ENCODE measurements at places on chromosomes 7 and 10.

GRCh38 chr10:17157024-17157423, 27.4 kb upstream of the CUBN start:
- DNase-seq: no peak

GRCh38 chr10:122949296-122949695, 4.7 kb downstream of the C10orf88 start:
- DNase-seq: no peak

- no peak for DNase-seq
Measured at GRCh38 chr7:139811066-139811465, 18.0 kb upstream of the TBXAS1 start.

- no peak for DNase-seq
Measured at GRCh38 chr10:61068471-61068870, 124.5 kb upstream of the RHOBTB1 start.

DNA sequence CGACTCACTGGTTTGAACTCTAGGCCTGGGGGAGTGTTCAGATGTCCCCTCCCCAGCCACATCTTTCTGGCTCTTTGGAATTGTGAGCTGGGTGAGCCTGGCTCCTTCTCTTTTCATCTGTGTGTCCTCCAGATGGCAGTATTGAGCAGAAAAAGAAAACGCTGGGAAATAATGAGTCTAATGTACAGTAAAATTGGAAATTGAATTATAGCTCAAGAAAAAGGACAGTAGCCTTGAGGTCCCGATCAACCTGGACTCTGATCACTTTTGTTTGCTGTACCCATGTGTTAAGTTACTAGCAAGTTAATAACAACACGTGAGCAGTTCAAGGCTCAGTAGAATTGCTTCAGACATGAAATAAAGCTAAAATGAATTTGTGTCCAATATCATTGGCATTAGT, 77.9 kb downstream of the SNX10 start:
- no peak for DNase-seq

GRCh38 chr7:47427051-47427643, 154.8 kb downstream of the TNS3 start:
- DNase-seq: no peak

GRCh38 chr10:11297136-11297535, 279.5 kb downstream of the CELF2 start:
- no peak for DNase-seq

- no peak for DNase-seq
Measured at GRCh38 chr10:96306516-96306915, 2.3 kb downstream of the DNTT start.

DNA sequence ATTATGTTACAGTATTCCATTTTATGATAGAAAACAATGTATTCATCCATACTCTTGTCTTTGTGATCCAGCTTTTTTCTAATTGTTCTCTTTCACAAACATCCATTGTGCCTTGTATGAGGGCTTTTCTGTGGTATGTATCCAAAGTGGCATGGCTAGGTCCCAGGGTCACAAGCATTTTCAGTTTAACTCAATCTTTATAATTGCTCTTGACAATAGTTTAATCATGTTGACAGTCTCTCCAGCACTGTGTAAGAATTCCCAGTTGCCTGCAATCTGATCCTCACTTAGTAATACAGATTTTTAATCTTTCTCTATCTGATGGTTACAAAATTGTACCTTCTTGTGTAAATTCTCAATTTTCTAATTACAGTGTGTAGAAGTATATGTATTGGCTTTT, 533.4 kb downstream of the NEBL start:
- DNase-seq: no peak

- no peak for DNase-seq
Measured at GRCh38 chr7:95198863-95199262, 125.5 kb downstream of the PON1 start.

DNA sequence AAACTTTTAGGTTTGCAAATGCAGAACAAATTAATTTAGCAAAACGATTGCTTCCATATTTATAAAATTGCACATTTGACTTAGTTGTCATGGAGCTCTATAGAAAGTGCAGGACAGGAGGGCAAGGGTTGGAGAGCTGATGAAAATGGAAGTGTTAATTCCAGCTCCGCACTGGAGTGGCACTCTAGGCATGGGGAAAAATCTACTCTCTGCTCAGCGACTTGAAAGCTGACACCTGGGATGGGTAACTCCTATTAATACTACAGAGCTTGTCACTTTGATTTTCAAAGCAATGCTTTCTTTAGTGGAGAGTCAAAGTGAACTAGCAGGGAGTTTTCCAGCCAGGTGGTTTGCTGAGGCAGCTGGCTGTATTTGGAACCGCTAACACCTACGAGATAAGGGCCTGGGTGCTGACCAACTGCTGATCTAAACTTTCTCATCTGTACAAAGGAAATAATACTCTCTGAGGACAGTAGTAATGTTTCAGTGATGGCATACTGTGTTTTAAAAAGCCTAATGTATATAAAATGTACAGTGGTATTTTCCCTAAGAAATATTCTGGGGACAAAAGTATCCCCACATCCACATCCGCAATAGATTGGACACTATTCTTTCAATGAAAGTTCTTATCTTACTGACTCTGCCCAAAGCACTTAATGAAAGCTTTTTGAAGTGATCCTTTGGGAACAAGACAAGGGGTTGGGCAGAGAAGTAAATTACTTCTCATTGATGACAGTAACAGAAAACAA, 444.3 kb downstream of the GPAM start:
- DNase-seq: no peak

DNA sequence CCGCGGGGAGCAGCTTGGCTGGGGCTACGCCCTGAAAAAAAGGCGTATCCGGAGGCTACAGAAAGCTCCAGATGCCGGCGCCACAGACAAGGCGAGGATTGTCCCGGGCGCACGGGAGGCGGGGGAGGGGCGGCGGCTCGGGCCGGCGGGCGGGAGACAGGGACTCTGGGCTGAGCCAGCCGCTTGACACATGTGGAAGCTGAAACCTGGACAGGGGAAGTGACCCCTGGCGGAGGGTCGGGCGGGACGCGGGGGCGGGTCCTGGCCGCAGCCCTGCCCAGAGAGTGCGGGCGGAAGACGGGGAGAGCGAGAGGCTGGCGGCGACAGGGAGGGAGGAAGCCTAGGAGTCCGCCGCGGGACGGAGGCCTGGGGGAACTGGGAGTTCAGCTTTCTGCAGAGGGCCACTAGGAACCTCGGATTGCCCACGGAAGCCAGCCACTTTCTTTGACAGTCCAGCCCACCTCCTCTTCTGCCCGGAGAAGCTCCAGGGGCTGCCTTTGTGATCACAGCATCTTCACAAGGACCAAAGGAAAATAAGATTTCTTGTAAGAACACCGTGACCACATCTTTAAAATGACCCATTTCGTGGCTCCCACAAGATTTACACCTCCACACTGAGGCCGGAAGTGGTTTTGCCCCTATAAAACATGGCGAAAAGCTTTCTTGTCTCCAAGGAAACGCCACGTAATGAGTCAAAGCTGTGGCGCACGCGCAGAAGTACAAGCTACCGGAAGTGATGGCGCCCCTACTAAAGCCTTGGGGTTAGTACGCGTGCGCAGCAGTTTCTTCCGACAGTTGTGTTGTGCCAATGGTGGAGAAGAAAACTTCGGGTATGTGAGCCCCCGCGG, at the start of the genes PLOD3 and ZNHIT1:
Gene PLOD3 (minus strand): TSS at position 194 of the 848 bp plus-strand sequence. CDS start 307 bp downstream, outside the sequence.
Gene ZNHIT1 (plus strand): TSS at position 778 of the 848 bp plus-strand sequence. CDS start 31 bp downstream, at position 809.
- peak; percentile 86 for DNase-seq

DNA sequence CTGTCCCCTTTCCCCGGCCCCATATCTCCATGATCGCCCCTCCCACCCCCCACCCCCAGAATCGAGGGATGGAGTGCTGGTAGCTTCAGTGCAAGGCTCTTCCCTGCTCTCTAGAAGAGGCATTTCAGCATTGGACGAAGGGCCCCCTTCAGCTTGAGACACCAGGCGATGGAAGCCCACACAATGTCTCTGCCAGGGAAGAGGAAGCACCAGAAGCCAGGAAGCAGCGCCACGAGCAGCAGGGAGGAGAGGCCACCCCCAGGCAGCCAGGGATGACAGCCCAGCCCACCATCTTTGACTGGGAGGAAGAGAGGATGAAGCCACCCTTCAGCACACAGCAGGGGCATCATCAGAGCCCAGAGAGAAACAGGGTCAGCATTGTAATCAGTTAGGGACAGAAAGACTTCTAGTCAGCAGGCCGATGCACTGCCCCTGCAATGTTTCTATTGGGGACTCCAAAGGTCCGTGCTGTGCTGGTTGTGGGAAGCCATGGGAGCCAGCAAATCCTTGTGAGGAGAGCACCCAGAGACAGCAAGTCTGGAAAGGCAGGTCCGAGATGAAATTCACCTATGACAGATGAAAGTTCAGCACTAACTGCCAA, 15.7 kb downstream of the TMEM72 start:
- DNase-seq: no peak

- DNase-seq: no peak
Measured at GRCh38 chr7:135205850-135206249, 5.5 kb downstream of the WDR91 start.

DNA sequence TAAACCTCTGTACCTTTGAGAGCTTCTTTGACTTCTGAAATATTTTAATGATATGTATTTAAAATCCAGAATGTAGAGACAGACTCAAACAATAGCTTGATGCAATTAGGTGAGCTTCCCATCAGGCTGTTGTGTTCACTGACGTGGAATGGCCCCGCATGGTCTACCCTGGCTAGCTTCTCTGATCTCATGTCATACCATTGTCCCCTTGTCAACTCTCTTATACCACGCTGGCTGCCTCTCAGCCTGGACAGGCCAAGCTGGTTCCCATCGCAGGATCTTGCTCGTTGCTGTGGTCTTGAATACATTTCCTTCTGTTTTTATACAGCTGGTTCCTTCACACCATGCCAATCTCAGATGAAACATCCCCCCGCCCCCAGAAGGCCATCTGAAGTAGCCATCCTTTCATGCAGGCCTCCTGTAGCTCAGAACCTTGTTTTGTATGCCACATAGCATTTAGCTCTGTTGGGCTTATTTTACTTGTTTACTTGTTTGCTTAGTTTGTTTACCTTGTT, 84.2 kb downstream of the FANK1 start:
- DNase-seq: no peak

GRCh38 chr10:90993340-90993739, 72.5 kb upstream of the ANKRD1 start:
- no peak for DNase-seq

DNA sequence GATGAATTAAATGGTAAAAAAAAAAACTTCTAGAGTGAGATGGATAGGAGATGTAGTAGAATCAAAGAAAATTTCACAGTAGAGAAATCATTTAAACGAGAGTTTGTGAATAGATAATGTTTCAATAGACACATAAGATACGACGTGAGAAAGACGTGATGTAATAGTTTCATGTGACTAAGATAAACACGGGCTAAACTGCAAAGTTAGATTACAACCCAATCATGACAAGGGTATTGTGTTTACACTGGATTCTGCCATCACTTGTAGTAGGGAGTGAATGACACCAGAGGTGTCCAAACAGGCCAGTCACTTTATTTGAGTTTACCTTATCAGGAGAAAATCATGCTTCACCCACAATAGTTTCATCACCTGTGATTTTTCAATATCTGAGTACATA, 21.6 kb downstream of the SEMA3D start:
- no peak for DNase-seq

DNA sequence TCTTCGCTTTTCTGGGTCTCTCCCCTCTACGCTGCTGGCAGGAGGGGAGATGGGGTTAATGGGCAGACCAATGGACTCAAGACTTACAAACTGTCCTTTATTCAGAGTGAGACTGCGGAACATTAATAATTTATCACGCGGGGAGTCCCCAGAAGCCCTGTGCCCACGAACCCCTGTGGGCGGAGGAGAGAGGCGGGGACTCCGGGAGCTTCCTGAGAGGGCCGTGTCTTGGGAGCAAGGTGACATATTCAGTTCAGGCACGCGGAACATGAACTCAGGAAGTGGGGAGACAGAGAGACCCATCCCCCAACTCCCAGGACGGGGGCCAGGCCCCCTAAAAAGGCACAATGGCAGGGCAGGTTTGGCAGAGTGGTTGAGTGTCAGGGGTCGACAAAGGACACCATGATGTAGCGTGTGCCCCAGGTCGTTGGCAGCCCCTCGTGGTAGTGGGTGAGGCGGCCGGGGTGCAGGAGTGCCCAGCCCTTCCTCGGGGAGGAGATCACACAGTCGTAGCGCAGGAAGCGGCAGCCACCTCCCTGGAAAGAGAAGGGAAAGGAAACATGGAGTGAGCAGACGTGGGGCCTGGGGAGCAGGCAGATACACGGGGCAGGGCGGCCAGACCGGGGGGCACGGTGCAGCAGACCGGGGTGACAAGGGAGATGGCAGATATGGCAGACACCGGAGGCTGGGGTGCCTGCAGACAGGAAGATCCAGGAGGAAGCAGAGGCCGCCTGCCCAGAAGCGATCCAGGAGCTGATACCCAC, 5.2 kb upstream of the MOGAT3 start:
- no peak for DNase-seq

DNA sequence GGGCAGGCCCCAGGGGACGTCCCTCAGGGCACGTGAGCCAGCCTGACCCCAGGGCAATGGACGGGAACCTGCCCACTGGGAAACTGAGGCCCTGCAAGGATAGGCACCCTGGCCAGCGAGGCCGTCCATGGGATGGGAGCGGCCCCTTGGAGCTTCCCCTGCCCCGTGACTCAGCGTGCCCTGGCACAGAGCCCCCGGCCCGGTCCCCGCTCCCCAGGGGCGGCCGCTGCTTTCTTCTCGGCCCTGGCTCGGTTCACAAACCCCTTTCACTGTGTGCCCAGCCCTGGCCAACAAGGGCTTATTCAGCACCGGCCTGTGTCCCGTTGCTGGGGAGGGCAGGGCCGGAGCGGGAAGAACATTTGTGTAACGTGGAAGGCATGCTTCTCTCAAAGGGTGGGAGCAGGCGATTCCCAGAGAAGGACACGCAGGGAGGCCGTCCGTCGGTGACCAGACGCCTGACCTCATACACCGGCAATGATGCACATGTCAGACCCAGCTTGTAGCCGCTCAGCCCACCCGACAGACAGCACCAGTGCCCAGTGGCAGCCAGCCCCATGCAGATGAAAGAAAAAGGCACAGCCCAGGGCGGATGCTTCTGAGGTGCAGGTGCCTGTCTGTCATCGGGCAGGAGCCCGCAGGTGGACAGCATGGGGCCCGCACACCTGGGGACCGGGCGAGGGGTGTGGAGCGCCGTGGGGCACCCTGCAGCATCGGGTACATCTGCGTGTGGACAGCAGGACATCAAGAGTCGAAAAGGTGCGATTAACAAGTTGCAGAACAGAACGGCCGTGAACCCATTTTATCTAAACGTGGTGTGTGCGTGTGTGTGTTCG, 94.5 kb downstream of the PDGFA start:
- DNase-seq: no peak

DNA sequence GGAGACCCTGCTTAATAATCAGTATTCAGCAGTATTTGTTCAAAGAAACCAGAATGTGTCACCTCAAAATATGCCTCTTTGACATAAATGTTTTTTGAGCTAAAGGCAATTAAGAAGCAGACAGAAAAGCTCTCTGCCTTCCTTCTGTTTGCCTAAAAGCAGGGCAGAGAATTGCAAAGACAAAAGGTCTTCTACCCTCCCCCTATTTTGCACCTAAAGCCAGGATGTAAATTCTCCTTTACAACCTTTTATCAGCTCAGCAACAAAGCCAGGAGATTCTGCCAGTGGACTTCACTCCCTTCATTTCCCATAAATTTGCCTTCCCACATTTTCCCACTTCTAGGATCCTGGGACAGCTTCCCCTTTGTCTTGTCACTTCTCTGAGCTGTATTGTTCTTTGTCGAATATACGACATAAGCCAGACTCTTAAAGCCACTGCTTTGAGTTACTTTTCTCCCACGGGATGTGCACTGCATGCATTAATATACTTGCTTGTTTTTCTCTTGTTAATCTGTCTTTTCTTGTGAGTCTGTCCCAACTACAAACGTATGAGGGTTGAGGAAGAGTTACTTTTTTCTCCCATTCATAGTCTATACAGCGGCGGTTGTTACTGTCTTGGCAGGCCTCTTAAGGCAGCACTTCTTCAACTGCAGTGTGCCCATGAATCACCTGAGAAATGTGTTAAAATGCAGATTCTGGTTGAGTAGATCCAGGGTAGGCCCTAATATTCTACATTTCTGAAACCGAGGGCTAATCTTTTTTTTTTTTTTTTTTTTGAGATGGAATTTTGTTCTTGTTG, 48.2 kb downstream of the ST8SIA6 start:
- no peak for DNase-seq

Measured in stimulated activated CD4-positive, alpha-beta T cell treated with anti-CD3 and anti-CD28 coated beads, Interleukin-4, amount 100 ng/mL, for 48 hours (primary cell).